ENCODE measurements at places on chromosomes 2 and 18.

GRCh38 chr2:108927936-108928659, 60.9 kb downstream of the EDAR start:
- peak; percentile 26 for DNase-seq

- DNase-seq, result no peak
Observed at GRCh38 chr2:174023591-174024523, 58.7 kb upstream of the SP3 start.

GRCh38 chr2:134818321-134818720, 20.1 kb upstream of the ACMSD start:
- no peak for DNase-seq

DNA sequence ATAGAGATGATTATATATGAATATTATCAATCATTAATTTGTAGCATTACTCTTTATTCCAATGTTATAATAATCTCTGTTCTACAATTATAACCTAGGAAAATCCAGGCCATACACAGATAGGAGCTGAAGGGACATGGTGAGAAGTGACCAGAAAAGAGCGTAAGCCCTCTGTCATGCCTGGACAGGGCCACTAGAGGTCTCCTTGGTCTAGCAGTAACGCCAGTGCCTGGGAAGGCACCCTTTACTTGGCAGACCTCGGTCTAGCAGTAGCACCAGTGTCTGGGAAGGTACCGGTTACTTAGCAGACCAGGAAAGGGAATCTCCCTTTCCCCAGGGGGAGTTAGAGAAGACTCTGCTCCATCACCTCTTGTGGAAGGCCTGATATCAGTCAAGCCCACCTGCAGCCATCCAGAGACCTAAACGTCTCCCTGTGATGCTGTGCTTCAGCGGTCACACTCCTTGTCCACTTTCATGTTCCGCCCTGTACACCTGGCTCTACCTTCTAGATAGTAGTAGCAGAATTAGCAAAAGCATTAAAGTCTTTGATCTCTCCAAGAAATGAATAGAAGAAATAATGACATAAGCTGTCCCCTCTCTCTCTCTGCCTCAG, 447.5 kb upstream of the FSIP2 start:
- DNase-seq, result peak; percentile 2

- no peak for DNase-seq
Observed at GRCh38 chr2:183031911-183032794, 6.1 kb downstream of the NCKAP1 start.

DNA sequence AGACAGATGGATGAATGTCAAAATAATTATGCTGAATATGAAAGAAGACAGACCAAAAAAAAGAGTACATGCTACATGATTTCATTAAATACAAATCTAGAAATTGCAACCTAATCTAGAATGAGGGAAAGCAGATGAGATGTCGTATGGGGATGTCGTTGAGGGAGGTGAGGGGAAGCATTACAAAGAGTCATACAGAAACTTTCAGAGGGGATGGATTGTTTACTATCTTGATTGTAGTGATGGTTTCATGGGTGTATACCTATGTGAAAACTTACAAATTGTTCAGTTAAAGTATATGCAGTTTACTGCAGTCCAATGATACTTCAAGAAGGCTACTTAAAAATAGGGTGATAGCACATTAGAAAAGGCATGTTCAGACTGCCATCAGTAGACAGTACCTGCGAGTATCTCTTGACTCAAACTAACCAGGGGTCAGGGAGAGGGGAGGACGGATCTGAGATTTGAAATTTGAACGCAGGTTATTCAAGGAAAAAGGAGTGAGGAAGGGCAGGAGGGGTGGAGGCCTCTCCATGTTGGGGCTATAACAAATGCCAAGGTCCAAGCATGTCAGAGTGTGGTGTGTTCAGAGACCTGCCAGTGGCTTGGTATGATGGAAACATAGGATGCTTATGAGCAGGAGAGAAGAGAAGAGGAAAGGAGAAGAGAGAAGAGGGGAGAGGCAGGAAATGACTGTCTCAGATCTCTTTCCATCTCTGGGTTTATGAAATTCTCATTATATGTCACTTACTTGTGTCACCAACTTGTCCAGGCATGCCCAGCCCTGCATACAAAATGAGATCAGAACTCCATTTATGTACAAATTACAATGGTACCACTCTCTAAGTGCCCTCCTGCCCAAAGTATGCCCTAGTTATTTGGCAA, 257.3 kb upstream of the CXCR4 start:
- peak; percentile 24 for DNase-seq

DNA sequence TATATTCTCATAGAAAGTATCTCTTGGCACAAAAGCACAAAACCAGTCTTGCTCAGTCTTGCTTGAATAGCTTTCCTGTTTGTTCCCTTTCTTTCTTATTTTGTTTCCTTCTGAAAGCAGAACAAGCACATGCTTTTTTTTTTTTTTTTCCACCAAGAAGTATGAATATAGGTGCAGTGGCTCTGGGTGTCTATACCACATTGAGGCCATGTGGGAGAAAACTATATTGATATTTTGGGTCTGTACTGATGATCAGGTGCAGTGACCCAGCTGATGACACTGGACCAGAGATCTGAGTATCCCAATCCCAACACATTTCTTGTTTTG, 28.7 kb downstream of the GEMIN6 start:
- no peak for DNase-seq

DNA sequence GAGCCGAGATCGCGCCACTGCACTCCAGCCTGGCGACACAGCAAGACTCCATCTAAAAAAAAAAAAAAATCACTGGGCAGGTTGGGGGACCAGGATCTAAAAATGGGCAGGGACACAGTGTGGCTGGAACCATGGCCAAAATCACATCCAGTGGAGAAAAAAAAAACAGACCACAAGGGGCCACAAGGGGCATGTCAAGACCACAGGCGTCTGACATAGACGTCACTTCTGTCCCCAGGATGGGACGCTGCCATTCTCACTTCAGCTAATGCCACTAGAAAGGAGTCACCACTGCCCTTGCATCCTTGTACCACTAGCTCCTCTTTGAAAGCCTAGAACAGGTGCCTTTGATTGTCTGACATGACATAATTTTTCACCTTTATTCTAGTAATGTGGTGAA, 2.5 kb upstream of the POMC start:
- no peak for DNase-seq

- DNase-seq, result no peak
Observed at GRCh38 chr2:120624061-120624737, 111.5 kb upstream of the GLI2 start.

- DNase-seq, result no peak
Observed at GRCh38 chr18:39190508-39190907, 1624.9 kb upstream of the CELF4 start.

GRCh38 chr18:59810183-59810582, 89.6 kb upstream of the PMAIP1 start:
- no peak for DNase-seq

GRCh38 chr2:21361957-21362486, 238.3 kb downstream of the TDRD15 start:
- no peak for DNase-seq

DNA sequence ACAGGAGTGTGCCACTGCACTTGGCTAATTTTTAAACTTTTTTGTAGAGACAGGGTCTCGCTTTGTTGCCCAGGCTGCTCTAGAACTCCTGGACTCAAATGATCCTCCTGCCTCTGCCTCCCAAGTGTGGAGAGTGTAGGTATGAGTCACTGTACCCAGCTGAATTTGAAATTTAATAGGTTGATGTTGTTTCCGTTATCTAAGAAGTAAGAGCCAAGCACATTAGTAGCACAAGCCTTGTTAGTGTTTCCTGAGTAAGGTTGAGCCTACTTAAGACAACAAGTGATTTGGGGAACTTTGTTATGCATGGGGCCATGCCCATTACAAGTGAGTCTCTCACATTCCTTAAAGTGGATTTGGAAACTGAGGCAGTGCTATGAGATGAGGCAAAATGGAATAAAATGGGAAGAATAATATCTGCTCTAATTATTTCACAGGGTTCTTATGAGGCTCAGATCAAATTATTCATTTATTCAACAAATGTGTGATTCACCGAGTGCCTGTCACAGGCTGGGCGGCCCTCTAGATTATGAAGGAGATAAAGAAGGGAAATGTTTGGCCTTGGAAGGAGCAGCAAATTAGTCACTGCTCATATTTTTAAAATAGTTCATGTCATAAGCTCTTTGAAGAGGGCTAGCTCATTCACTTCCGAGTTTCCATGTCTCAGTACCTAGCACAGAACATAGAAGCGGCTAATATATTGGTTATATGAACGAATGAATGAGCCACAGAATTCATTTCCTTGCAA, 217.2 kb downstream of the LDLRAD4 start:
- DNase-seq, result no peak

GRCh38 chr2:67503066-67503795, 106.1 kb downstream of the ETAA1 start:
- no peak for DNase-seq

- DNase-seq, result no peak
Observed at GRCh38 chr2:118056165-118056534, 32.1 kb upstream of the INSIG2 start.

DNA sequence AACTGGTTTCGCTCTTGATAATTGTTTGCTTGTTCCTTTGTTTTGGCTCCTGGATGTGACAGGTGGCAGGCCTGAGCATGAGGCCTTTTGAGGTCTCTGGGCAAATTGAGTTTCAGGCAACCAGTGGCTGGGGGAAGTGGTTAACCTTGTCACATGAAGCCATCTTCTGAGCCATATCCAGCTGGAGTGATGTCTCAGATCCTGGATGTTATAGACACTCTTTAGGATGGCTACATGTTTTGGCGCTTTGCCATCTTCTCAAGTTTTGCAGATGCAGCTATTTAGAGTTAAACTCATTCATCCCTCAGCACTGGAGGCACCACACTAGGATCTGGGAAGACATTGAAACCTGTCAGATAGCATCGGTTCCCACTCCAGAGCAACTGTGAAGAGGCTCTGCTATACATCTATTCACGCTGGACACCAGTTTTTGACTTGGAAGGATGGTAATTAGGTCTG, 25.3 kb upstream of the TACR1 start:
- DNase-seq, result peak; percentile 62

DNA sequence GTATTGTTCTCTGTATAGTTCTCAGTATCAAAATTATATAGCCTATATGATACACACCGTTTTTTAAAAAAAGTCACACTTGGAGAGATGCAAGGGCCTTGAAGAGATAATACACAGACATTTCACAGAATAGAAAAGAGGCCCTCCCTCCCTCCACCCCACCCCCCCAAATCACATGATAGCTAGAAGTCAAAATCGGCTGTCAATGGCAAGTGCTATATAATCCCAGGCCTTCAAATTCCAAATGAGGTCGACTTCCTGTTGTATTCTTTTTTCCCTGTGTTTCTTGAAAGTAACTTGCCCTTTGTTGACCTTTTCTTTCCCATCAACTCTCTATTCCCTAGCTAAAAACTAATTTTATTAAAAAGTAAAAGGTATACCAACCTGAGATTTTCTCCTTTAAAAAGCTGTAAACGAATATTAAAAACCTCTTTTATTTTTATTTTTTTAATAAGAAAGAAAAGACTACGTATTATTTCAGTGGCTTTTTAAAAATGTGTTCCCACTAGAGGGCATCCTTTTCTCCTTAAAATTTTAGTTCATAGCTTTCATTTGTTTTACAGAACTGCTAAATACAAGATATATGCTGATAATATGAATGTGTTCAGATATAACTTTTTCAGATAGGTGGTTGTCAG, 46.6 kb downstream of the KCMF1 start:
- no peak for DNase-seq

DNA sequence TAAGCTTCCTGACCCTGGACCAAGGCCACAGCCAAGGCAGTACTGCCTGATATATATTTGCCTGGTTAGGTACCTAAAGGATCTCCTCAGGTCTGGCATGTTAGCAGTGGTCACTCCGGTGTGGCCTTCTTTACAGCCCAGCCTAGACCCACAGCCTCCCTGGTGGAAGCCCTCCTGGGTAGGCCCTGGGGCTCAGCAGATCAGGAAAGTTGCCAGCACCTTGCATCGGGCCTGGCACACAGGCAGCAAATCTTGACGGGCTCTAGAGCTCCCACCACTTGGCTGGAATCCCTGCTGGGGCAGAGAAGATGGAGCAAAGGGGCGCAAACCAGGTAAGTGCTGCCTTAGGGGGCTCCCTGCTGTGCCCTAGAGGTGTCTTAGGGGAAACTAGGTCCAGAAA, 40.9 kb upstream of the ATP6V1B1 start:
- no peak for DNase-seq

- no peak for DNase-seq
Observed at GRCh38 chr2:68692511-68692910, 42.1 kb upstream of the ARHGAP25 start.

- no peak for DNase-seq
Observed at GRCh38 chr2:237134321-237135230, 48.9 kb downstream of the COPS8 start.

GRCh38 chr2:121955426-121955825, 200.0 kb downstream of the TSN start:
- DNase-seq, result peak; percentile 88

DNA sequence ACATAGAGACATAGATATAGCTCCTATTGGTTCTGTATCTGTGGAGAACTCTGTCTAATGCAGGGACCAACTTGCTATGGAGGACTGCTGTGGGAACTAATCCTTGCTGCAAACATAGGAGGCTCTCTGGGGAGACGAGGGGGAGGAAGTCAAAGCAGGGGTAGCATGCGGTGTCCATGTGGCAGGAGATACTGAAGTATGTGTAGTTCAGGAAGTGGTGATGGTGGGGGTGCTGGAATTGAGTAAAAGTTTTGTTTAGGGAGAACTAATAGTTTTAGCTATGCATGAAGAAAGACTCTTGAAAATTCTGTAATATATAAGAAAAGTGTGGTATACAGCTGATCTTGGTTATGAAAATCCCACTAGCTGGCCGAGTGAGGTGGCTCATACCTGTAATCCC, 62.0 kb downstream of the ANKRD44 start:
- no peak for DNase-seq

GRCh38 chr18:78406743-78407465, 572.7 kb upstream of the SALL3 start:
- peak; percentile 7 for DNase-seq

DNA sequence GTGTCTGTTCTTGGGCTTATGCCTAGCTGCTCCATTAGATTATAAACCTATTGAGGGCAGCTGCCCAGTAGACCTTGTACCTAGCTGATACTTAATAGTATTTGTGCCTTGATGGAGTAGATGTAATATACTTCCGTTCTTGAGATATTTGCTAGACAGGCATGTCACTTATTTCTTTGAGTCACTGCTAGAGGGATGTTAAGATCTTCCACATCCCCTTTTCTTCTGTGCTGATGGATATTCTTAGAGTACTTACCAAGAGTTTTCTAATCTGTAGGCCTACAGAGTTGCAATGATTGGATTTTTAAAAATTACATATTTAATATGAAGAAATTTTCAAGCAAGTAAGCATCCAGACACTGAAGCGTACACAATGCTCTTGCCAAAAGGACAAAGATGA, 226.7 kb downstream of the TPGS2 start:
- no peak for DNase-seq

DNA sequence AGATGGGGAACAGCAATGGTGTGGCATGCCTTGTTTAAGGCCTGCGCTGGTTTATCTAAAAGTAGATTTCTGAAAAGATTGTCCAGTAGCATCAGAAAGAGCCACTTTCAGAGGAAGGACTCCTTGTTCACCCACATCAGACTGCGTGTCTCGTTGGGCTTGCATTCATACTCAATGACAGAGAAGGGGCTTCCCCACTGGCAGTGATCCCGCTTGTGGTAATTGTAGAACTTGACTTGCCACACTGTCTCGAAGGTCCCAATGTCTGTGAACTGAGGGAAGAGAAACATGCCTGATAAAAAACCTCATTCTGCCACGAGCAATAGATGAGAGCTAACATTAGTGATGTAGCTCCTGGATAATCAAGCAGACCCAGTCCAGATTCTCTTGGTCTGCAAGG, 26.0 kb downstream of the CNRIP1 start:
- DNase-seq, result no peak

GRCh38 chr2:149692961-149693396, 105.4 kb upstream of the MMADHC start:
- no peak for DNase-seq

- no peak for DNase-seq
Observed at GRCh38 chr18:25097057-25097456, 254.9 kb downstream of the ZNF521 start.
